A549 treated with ZK216348 at 1 μM for 4 hours (cell line): ENCODE measurements at places on chromosomes 6 and 20. TPM values are rescaled to one million over a fixed set of nuclear protein-coding genes. Genes with fewer than 3 reads are reported as not detected.

The CDSN gene
- 0.11 TPM in 1 of 5 replicates, not detected in the others for total RNA-seq

The CENPW gene
- 36.2 to 41.1 TPM (median 40.5 TPM) in 5 replicates for total RNA-seq

The DNAH8 gene
- total RNA-seq = not detected in 5 replicates

The FAXC gene
- 5.4 to 11.8 TPM (median 7.2 TPM) in 5 replicates for total RNA-seq

The SGK2 gene
- 5.9 to 8.3 TPM (median 7.4 TPM) in 5 replicates for total RNA-seq

The MSH5 gene
- total RNA-seq = 13.3 to 18.7 TPM (median 13.6 TPM) in 5 replicates

The VWA7 gene
- total RNA-seq = 0.53 to 2.7 TPM (median 1.1 TPM) in 5 replicates

The PTPRK gene
- 10.6 to 17.6 TPM (median 14.5 TPM) in 5 replicates for total RNA-seq

The PSORS1C2 gene
- not detected in 5 replicates for total RNA-seq

The COX4I2 gene
- total RNA-seq = not detected in 5 replicates

The MYL9 gene
- total RNA-seq = 15.7 to 29.0 TPM (median 19.6 TPM) in 5 replicates
